Cardiac muscle cell (in vitro differentiated cells and primary cell): ENCODE measurements at places on chromosomes 12 and 14. TPM values are rescaled to one million over a fixed set of nuclear protein-coding genes. Genes with fewer than 3 reads are reported as not detected.
A peak's percentile ranks its signal among the peaks of the same experiment; 100 is the strongest.

DNA sequence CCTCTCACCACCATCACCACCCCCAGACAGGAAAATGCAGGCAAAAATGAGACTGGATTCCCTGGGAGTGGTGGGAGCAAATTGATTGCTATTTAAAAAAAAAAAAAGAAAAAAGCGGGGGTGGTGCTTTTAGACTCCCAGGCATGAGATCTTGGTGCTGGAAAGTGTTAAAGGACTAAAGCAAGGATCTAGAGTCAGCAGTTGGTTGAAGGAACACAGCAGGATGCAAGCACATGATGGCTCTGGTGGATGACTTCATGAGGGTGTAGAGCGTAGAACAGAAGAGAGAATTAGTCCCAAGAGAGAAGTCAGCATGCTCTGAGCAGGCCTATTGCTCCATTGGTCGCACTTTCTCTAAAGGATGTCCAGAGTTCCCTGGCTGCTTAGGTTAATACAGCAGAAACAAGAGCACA is 183.8 kb upstream of the HMGA2 start:
- DNase-seq = no peak

GRCh38 chr14:103696466-103697071 is 18.7 kb downstream of the XRCC3 start:
- peak; percentile 62 for DNase-seq

GRCh38 chr14:89700801-89701200 is 253.7 kb downstream of the EFCAB11 start:
- no peak for DNase-seq

DNA sequence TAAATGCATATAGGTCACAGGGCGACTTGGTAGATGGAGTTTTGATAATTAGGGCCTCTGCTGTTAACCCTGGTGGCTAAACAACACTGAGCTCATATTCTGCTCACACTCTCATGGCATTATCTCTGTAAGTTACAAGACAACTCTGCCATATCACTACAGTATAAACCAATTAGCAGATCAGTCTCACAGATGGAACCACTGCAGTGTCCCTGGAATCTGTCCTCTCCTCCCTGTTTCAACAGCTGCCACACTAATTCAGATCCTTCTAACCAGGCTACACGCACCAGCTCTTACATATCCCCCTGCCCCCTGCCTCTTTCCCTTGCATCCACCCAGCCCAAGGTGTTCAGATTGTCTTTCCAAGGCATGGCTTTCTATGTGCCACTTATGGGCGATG is 161.0 kb upstream of the RMST start:
- no peak for DNase-seq

- no peak for DNase-seq
Observed at GRCh38 chr12:29943683-29944082, 159.9 kb upstream of the TMTC1 start.

GRCh38 chr14:37060496-37061260 is 111.7 kb downstream of the SLC25A21 start:
- DNase-seq = no peak

DNA sequence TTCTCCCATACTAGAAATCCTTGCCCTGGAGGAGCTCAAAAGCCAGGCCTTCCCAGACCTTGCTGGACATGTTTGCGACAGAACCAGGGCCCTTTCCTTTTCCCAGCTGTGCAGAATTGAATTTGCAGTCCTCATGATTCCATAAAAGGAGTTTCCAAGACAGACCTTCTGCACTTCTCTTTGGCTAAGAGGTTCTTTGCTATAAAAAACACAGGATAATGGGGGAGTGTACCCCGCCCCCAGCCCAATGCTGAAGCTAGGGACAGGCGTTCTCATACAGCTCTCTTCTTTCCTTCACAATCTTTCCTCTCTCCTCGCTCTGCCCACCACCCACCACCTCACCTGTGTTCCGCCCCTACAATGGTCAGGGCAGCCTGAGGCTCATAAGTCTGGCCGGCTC is 172.3 kb upstream of the FKBP4 start:
- DNase-seq = no peak

- DNase-seq = no peak
Observed at GRCh38 chr14:60618241-60618640, 31.0 kb downstream of the SIX1 start.

DNA sequence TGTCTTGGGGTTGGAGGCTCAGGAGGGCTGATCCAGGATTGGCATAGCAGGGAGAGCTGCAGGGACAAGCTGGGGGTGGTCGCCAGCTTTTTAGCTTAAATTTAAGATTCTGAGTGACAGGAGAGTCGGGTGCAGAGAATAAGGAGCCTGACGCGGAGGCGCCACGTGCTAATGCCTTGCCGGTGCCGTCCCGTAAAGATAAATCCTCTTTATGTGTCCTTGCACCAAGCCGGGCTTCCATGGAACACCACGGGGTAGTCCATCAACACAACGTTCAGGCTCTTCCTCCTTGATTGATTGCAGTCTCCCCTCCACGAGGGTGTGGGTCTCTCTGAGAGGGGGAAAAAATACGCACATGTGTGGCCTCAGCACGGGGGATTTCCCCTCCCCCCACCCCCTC is 3.9 kb downstream of the DLK1 start:
- no peak for DNase-seq

- peak; percentile 67 for DNase-seq
Observed at GRCh38 chr14:52951681-52952554, 1.1 kb upstream of the FERMT2 start.

DNA sequence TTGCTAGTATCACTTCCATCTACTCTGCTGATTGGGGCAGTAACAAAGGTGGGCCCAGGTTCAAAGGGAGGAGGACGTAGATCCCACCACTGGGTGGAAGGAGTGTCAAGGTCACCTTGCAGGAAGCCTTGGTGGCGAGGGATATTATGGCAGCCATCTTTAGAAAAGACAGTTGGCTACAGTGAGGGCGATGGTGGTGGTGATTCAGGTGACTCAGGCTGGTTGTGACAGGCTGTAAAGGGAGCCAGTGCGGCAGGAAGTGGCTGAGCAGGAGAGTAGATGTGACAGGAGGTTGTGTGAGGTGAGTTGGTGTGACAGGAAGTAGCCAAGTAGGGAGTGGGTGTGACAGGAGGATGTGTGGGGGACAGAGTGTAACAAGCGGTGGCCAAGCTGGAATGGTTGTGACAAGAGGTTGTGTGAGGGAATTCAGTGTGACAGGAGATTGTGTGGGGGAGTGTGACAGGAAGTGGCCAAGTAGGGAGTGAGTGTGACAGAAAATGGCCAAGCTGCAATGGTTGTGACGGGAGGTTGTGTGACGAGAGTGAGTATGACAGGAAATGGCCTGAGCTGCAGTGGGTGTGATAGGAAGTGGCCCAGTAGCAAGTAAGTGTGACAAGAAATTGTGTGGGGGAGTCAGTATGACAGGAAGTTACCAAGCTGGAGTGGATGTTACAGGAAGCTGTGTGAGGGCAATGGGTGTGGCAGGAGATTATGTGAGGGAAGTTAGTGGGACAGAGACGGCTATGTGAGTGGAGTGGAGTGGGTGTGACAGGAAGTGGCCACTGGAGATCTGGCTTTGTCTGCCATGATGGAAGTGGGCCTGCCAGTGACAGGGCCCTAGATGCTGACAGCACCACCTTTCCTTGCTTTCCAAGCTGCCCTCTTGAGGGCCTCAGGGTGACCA is 136.5 kb upstream of the MYL2 start:
- no peak for DNase-seq

DNA sequence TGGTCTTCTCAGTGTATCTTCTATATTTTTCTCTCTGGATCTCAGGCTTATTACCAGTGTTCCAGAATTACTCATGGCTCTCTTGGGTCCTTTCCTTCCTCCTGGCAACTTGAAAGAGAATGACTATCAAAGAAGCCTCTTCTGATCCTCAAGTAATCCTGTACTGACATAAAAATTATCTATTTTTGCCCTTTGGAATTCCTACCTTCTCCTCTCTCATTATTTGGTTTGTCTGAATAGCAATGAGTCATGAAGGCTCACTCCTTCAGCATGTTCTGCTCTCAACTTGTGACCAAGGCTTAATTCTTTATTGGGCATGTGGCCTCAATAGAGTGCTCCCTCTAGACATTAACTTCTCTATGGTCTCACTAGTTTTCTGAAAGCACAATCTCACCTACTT is 553.6 kb upstream of the ATP2B1 start:
- no peak for DNase-seq

DNA sequence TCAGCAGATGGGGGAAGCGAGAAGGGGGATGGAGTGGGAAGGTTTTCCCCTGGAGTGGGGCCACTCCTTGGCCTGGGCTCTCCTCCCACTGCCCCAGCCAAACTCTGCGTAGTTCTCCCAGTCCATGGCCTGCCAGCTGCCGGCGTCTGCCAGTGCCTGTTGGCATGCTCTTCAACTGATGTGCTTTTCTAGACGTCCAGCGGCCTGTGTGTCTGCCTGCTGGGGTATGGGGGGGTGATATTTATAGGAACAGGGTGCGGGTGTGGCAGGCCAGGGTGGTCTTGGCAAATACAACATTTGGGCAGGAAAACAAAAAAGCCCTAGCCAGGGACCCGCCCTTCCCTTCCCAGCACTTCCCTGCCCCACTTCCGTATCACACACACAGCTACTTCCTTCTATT is 786.3 kb upstream of the NOVA1 start:
- no peak for DNase-seq

The KICS2 gene
- 0.81 and 3.5 TPM in 2 replicates for polyA plus RNA-seq

The CCDC197 gene
- polyA plus RNA-seq = 0.21 TPM in 1 of 2 replicates, not detected in the other

The PLA2G1B gene
- polyA plus RNA-seq = not detected in 2 replicates

The SLC7A8 gene
- 12.6 and 14.0 TPM in 2 replicates for polyA plus RNA-seq

The PFKM gene
- polyA plus RNA-seq = 148 and 163 TPM in 2 replicates

The RNF34 gene
- 48.4 and 54.6 TPM in 2 replicates for polyA plus RNA-seq

The LIN7A gene
- polyA plus RNA-seq = 3.0 and 9.2 TPM in 2 replicates

The DBX2 gene
- not detected in 2 replicates for polyA plus RNA-seq
